ENCODE measurements at places on chromosomes 12 and 14.

GRCh38 chr14:23793532-23793931 is 157.4 kb downstream of the DHRS2 start:
- DNase-seq: no peak

DNA sequence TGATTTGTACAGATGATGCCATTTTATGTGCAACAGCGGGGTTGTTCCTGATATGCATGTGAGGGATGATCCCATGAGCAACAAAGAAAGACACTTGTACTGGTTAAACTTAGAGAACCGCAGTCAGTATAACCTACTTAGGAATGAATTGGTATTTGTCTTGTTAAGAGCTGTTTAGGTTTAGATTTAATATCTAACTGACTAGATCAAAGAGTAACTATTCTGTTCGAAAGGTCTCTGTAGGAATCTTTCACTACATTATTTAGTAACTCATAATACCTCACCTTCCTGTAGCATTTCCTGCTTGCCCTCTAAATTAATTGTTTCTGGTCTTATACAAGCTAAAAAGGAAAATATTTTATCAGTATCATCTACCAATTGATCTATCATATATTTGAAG is 350.4 kb downstream of the TRHDE start:
- no peak for DNase-seq

- DNase-seq: no peak
Observed at GRCh38 chr12:91866566-91866965, 279.1 kb downstream of the BTG1 start.

- DNase-seq: no peak
Observed at GRCh38 chr12:19901841-19902240, 462.5 kb downstream of the AEBP2 start.

DNA sequence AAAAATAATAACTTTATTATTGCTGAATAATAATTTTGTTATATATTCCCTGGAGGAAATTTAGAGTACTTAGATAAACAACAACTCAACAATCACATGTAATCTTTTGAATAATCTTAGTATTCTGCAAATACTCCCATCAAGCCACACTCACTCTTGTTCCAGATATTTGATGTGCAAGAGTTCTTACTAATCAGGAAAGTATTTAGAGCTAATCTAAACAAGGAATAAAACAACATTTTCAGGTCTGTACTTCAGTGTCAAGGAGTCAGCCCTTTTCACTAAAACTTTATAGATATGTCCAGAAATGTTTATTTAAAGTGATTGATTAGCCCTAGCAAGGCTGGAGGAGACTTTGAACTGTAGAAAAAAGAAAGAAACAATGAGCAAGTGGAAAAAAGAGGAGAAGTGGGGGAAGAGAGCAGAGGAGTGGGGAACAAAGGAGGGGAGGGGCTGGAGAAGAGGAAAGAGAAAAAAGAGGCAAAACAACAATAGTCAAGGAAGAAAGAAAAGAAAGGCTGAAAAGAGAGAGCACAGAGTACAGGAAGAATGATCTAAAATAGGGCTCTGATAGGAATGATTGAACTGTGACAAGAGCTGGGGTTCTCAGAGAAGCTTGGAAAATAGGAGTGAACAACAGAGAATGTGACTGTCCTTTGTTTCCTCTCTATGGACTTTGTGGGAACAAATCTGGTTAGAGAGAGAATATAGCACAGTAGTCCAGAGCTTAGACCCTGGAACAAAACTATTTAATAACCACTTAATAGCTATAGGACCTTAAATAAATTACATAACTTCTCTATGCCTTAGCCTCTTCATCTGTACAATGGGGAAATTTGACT is 238.7 kb downstream of the AKAP6 start:
- no peak for DNase-seq

- no peak for DNase-seq
Observed at GRCh38 chr14:31110872-31111271, 84.7 kb upstream of the STRN3 start.

DNA sequence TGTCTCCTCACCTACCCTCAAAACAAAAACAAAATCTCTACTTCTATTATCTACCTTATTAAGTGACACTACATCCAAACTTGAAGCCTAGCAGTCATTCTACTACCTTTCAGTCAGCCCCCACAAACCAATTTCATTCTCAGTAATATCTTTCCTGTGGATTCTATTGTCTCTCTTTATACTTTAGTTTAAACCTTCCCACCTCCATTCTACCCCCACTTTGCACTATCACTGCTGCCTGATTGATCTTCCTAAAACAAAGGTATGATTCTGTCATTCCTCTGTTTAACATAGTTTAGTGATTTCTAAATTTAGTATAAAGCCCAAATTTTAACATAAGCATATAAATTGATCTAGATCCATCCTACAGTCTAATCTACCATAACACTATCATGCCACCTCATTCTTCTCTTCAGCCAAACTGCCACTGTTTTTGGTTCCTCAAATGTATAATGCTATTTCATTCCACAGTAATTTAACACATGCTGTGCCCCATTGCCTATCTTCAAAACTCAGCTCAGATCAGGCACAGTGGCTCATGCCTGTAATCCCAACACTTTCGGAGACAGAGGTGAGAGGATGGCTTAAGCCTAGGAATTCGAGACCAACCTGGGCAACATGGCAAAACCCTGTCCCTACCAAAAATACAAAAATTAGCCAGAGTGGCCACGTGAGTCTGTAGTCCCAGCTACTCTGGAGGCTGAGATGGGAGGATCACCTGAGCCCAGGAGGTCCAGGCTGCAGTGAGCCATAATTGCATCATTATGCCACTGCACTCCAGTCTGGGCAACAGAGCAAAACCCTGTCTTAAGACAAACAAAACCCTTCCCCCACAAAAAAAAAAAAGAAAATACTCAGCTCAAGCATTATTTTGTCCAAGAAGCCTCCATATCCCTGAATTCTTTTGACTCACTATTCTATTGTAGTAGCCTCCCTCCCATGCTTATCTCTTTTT is 3.1 kb upstream of the STRN3 start:
- no peak for DNase-seq

- DNase-seq: no peak
Observed at GRCh38 chr14:88791629-88792472, 902 bp downstream of the EML5 start.

- DNase-seq: no peak
Observed at GRCh38 chr12:70271025-70271424, 27.8 kb downstream of the CNOT2 start.

DNA sequence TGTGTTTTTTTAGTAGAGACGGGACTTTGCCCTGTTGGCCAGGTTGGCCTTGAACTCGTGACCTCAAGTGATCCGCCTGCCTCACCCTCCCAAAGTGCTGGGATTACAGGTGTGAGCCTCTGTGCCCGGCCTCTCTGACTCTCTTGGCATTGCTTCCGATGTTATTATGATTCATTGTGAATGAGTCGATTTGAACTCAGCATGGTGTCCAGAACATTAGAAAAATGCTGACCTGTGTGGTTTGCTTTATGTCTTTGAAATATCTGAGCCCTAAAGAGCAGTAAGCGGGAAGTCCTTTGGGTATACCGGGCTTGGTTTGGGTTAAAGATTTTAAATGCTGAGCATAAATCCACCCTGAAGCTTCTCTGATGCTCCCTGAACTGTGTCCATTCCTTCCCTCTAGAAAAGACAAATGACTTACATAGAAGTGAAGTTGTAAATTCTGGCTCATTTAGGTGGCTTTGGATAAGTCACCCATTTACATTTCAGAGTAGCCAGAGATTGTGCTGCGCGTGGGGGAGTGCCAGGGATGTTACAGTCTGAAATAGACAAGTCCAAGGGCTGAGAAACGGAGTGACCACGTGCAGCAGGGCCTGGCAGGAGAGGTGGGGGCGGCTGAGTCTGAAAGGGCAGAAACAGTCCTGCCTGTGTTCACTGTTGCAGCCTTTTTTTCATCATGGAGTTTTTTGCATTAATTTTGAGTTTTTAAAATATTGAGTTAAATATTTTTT is 39.6 kb downstream of the SLC15A4 start:
- no peak for DNase-seq

DNA sequence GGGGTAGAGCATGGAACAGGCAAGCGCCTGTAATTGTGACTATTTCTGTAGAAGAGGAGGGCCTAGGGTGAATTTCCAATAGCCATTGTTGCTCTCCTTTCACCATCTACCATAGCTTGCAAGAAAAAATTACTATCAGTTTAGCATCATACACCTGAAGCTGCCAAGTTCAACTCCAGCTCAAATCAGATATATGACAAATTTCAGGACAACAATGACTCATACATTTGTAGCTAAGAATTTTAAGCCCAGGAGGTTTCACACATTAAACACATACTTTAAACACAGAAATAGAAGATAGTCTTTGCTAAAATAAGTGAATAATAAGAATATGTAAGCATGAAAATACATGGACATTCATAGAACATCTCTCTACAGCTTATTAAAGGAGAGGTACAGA is 17.6 kb upstream of the G2E3 start:
- no peak for DNase-seq

DNA sequence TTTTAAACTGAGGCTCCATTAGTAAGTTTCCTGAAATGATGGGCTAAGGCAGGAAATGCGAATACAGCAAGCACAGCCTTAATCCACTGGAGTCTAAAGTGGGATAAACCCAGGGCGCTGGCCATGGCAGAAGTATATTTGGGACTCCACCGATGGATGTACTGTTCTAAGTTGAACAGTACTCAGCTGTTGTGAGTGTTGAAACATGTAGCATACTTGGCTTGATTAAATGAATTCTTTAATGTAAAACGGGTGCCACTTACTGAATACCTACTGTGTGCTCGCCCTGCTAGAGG is 996 bp downstream of the SSPN start:
- DNase-seq: no peak

GRCh38 chr12:103936679-103937078 is 6.5 kb downstream of the HSP90B1 start:
- no peak for DNase-seq

DNA sequence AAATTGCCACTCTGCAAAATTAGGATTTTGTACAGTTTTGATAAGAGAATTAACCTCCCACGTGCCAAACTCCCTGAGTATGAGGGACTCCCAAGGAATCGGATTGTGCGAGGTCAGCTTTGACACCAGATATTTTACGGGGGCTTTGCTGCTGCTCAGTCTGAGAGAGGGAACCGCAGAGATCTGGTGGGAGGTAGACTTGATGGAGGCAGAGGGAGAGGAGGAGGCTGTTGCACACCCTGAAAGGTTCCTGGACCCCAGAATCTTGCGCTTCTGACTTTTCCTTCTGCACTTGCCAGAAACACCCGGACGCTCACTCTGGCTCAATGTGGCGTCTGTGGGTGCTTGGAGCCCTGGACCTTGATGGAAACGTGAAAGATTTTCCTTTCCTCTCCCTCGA is 83.9 kb downstream of the PAPOLA start:
- DNase-seq: no peak

DNA sequence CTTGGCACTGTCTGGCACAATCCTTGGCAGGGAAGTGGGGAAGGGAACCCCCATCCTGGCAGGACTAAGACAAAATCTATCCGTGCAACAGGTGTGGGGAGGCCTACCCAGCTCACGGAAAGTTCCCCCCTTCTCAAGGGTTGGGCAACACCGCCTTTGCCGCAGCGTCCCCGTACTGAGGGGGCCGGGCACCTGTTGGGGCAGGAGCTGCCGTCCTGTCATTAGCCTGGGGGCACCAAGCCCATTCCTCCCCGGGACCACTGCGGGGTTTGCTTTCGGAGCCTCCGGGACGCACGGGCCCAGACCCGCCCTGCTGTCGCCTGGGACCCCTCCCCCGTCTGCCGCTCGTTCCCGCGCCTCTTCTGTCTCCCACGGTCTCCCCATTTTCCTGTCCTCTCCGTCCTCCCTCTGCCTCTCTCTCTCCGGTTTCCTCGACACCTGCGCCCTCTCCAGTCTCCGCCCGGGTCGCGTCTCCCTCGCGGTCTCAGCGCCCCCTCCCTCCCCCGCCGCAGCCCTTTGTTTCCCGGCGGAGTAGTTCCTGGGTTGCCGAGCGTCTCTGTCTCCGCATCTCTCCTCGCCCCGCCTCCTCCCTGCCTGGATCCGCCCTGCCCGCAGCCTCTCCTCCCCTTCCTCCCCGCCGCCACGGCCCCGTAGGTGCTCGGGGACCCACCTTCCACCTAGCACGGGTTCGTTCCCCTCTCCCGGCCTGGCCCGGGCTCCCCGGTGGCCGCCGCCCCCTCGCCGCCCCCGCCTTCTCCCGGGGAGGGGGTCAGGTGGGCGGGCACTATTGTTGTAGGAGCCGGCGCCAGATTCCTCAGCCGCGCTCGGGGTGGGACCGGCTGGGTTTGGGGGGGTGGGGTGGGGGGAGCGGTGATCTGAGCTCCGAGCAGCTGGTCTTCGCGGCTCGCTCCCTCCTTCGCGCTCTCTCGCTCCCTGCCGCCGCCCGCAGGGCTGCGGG is at the start of gene CACNB3:
TSS of gene CACNB3 (plus strand) at position 624 of the 958 bp plus-strand sequence. CDS start 434 bp downstream, outside the sequence.
- peak; percentile 68 for DNase-seq

DNA sequence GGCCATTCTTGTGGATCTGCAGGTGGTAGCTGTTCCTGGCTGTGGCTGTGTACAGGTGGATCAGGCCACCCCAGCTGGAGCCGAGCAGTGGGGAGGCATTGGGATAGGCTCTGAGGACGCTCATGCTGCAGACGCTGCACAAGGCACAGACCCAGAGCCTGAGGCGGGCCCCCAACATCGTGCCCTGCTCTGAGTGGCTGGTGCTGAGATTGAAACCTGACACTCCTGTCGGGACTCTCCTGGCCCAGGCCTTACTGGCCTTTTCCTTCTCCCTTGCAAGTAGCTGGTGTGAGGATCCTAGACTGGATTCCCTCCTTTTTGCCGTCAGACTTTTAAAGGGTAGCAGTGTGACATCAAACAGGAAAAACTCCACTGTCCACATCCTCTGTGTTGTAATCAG is at the start of gene FGF23:
TSS of gene FGF23 (minus strand) at position 308 of the 400 bp plus-strand sequence. CDS start at position 178, 130 bp downstream.
- no peak for DNase-seq

- no peak for DNase-seq
Observed at GRCh38 chr14:36423430-36423829, 96.6 kb downstream of the NKX2-1 start.

DNA sequence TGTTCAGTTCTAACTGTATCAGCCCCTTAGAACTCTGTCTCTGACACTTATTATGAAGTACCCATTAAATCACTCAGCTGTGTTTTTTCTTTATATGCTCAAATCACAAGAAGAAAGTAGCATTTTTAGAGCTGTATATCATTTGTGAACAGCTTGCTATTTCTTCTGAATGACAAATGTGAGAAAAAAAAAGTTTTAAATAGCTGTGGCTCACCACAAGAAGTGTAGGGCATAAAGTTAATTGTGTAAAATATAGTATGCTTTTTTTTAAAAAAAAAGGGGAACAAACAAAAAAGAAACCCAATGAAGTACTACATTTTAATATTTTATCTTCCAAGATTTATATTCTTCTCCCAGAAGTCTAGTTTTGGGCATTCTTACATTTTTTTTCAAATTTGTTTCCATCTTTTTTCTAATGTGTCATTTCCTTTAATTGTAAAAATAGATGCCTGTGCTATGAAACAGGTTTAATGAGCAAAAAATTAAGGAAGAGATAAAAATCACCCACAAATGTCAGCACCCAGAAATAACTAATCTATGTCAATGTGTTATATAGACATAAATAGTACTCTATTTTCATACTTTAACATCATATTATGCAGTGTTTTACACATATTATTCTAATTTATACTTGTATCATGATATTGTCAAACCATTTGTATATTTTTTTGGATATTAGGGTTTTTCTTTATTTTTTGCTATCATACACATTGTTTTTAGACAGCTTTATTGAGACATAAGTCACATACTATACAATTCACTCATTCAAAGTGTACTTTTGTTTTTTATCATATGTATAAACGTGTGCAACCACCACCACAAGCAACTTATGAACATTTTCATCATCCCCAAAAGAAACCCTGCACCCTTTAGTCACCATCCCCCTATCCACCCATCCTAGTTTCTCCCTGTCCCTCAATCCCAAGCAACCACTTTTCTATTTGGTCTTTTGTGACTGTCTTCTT is 22.4 kb upstream of the LRRK2 start:
- no peak for DNase-seq
